ENCODE measurements at places on chromosomes 2 and 18. TPM values are rescaled to one million over a fixed set of nuclear protein-coding genes. Genes with fewer than 3 reads are reported as not detected.

The CYTIP gene
- 12.5 TPM for total RNA-seq

DNA sequence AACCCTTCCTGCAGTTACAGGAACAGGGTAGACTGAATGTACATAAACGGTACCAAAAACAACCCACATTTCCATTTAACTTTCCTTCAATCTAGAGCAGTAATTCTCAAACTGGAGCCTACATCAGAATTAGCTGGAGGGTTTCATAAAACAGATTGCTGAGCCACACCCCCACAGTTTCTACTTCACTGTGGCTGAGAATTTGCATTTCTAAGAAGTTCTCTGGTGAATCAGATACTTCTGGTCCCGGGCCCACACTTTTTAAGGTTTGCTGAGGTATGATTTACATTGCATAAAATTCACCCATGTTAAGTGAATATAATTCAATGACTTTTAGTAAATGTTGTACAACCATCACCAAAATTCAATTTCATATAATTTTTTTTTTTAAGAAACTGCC is 113.7 kb downstream of the SRBD1 start:
- no peak for DNase-seq

DNA sequence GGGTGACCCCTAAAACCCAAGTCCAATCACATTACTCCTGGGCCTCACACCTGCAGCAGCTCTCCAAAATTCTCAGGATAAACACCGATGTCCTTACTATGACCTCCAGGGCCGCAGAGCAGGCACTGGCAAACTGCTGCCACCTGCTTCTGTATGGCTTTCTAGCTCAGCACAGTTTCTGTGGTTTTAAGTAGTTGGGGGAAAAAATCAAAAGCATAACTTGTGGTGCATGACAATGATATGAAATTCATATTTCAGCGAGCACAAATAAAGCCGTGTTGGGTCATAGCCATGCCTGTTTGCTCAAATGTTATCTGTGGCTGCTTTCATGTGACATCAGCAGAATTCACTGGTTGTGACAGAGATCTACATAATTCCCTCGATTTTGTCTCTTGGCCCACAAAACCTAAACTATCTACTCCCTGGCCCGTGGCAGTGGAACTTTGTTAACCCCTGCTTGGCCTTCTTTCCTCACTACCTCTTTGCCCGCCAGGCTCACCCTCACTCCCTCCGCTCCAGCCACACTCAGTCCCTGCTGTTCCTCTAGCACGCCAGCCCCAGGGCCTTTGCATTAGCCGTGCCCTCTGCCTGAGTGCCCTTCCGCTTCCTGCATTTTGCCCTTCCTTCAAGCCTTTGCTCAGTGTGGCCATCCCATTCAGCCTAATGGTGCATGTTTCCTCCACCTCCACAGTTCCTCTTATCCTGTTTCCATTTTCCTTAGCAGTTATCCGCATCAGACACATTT is 108.3 kb downstream of the AGAP1 start:
- no peak for DNase-seq

GRCh38 chr2:154161286-154161685 is 289.6 kb downstream of the GALNT13 start:
- no peak for DNase-seq

GRCh38 chr2:67783026-67783425 is 279.8 kb downstream of the C1D start:
- no peak for DNase-seq

GRCh38 chr2:195579776-195580555 is 77.1 kb upstream of the SLC39A10 start:
- DNase-seq: no peak

DNA sequence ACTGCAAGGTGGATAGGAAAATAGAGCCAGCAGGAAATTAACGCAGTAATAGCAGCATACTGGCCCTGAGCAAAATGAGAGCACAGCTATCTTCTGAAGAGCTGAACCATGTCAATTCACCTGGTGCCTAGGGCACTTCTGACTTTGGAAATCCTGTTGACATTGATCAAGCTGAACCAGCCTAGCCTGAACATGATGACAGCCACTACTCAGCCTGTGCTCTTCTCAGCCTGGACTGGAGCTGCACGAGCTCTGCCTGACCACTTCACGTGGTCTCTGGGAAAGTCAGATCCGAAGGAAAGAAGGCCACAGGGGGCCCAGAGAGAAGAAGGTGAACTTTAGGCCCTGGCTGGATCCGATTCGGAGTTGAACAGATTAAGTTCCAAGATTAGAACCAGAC is 421.9 kb downstream of the LPIN1 start:
- no peak for DNase-seq

GRCh38 chr2:33614190-33614589 is 15.1 kb upstream of the FAM98A start:
- no peak for DNase-seq

DNA sequence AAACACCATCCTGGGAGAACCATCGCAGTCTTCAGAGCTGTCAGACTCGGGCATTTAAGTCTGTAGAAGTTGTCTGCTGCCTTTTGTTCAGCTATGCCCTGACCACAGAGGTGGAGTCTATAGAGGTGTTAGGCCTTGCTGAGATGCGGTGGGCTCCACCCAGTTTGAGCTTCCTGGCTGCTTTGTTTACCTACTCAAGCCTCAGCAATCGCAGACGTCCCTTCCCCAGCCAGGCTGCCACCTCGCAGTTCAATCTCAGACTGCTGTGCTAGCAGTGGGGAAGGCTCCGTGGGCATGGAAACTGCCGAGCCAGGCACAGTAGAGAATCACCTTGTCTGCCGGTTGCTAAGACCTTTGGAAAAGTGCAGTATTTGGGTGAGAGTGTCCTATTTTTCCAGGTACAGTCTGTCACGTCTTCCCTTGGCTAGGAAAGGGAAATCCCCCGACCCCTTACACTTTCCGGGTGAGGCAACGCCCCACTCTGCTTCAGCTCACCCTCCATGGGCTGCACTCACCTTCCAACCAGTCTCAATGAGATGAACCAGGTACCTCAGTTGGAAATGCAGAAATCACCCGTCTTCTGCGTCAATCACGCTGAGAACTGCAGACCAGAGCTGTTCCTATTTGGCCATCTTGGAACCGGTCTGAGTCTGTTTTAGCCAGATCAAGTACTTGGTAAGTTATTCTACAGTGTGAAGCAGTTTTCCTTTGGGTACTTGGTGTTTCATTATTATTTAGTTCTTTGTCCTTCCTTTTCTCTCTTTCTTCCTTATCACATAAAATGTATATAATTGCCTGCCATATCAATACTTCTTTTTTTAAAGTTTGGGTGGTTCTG is 71.5 kb downstream of the CDC42EP3 start:
- DNase-seq: no peak

DNA sequence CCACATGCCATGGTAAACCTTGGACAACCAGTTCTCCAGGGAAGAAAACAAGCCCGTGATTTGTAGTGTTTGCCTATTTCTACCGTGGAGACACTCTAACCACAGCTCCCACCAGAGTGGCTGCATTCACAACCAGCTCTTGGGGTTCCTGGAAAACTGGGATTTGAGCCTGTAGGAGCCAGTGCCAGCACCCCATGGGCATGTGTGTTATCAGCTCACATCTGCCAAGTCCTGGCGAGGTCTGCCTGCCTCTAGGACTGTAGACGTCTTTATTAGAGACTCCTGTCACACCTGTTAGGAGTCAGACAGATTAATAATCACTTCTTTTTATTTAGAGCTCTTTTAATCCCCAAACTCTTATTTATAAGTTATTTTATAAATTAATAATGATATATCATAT is 41.0 kb downstream of the INPP5D start:
- no peak for DNase-seq

The TEKT4 gene
- not detected for total RNA-seq

The POTEI gene
- not detected for total RNA-seq

All from vagina (tissue), 2 donors.